ENCODE measurements at places on chromosomes 4 and X.

- no peak for DNase-seq
Observed at GRCh38 chr4:79247695-79248394, 78.0 kb downstream of the NAA11 start.

GRCh38 chr4:57065730-57066482 lies 44.3 kb downstream of the IGFBP7 start:
- no peak for DNase-seq

- no peak for DNase-seq
Observed at GRCh38 chr4:127737295-127737694, 7.1 kb downstream of the SLC25A31 start.

GRCh38 chr4:8592366-8593263 lies at the start of gene CPZ:
Gene CPZ (plus strand): TSS chr4:8592765. CDS start chr4:8592834, 69 bp downstream.
- DNase-seq = no peak

DNA sequence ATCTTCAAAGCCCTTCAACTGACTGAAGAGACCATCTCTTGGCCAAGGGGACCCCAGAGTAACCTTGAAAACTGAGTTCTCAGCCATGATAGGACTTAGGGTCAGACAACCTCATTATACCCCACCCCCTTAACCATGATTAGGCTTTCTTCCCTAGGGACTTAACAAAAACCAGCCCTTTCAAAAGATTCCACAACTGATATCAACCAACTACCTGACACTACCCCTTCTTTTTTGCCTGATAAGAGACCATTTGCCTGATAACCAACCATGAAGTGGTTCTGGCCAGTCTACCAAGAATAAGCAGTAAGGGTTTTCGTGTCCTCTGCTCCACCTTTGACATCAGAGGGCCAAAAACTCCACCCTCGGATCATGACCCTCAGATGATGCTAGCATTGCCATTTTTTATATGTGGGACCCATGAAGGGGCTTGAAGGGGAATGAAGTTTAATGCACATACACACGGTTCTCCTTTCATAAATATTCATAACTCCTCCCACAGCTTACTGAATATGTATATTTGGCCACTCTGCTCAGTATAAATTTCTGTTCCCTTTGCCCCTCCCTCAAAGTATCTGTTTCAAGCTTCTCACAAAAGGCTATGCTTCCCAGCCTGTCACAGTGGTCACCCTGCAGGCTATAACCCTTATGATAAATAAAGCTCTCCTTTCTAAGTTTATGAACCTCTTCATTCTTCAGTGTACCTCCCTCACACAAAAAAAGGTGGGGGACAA lies 12.3 kb downstream of the TBCK start:
- DNase-seq = no peak

GRCh38 chr4:125520258-125520990 lies 205.7 kb downstream of the FAT4 start:
- DNase-seq = no peak

DNA sequence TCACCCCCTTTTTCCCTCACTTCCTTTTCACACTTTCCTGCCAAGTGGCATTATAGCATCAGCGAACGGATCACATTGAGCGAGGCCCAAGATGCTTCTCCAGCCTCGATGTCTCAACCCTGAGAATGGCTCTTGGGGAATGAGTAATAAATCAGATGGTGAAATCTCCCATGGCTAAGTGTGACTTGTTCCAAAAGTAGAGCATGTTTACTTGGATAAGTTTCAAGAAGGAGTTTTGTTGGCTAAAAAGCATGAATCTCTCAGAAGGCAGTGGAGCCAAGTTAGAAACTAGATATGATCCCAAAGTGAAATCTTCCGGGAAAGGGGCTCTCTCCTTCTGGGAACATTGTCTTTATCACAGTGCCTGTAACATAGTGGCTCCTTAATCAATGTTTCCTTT lies 316.3 kb downstream of the CAMK2D start:
- DNase-seq = no peak

- no peak for DNase-seq
Observed at GRCh38 chrX:15245896-15246295, 24.0 kb downstream of the ASB9 start.

DNA sequence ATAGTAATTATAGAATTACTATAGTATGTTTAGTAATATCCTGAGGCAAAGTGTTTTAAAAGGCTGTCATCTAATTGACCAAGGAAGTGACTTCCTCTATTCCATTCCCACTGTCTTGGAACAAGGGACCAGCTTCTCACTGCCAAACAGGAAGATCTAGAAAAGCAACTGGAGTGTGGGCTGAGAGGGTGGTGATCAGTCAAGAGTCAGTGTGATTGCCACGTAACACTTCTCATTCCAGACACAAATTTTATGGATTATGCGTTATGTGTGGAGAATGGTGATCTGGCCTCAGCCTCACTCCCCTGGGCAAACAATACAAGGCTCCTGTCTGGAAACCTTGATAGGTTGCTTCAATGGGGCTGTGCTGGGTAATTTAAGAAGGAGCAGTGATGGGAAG lies 60.0 kb downstream of the RRAGB start:
- no peak for DNase-seq

GRCh38 chr4:60173103-60173502 lies 1027.0 kb upstream of the ADGRL3 start:
- no peak for DNase-seq
